ENCODE measurements at places on chromosomes 2 and 18.

DNA sequence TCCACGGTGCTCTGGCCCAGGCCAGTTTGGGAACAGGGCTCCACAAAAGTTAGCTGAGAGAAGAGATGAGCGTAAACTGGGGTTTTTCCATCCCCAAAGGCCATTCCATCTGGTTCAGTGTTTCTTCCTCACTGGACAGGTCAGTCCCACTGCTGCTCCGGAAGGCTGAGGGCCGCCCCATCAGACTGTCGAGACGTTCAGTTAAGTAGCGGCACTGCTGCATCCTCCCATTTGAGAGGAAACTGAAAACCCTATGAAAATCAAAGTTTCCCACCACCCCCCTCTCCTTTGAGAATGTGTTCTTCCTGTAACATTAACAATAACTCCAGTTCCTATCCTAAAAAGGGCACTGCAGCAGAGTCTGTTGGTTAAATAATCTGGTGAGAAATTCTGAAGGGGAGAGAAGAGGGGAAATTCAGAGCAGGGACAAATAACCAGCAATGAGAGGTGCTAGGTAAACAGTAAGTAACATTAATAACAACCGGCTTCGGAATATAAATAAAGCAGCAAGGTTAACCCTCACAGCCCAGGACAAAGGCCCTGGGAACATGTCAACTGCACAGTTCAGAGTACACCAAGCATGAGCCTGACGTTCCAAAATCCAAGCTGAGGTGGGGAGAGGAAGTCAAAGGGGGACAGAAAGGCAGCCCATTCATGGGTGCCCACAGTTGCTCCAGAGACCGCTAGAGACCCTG lies 55.4 kb downstream of the UXS1 start:
- DNase-seq = no peak

DNA sequence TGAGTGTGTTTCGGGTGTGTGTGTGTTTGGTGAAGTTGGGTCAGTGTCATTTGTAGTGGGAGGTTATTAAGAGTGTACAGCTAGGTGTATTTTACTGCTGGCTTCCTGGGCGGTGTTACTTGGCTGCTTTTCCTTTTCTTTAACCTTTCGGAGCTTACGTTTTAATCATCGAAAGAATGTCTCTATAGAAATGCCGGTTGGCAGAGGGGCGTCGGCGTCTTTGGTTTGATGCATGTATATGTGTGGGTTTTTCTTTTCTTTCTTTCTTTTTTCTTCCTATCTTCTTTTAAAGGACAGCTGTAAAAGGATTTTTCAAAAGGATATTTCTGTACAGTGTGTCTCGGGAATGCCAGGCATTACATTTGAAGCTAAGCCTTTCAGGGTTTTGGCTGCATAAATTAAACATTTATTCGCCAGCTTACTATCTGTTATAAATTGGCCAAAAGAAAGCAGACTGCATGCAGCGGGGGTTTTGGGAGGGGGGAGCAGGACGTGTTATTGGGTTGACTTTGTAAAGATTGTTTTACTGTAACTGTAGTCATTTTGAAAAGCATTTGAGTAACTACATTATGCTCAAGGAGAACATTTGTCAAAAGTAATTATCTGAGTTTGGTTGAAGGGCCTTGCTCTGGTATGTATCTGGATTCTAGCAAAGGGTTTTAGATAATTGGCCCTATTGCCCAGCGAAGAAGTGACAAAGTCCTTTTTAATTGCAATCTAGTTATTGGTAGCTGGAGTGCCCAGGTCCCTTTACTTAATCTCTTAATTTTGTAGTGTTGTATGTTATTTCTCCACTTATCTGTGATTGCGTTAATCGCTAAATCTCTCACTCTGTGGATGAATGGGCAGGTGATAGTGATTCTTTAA lies 1.6 kb downstream of the ASXL3 start:
- DNase-seq = no peak

GRCh38 chr2:204576362-204576979 lies 31.2 kb downstream of the PARD3B start:
- no peak for DNase-seq

- DNase-seq = no peak
Measured at GRCh38 chr2:68766376-68766845, 31.8 kb downstream of the ARHGAP25 start.

- DNase-seq = peak; percentile 6
Measured at GRCh38 chr2:234305846-234306245, 191.0 kb downstream of the ARL4C start.

DNA sequence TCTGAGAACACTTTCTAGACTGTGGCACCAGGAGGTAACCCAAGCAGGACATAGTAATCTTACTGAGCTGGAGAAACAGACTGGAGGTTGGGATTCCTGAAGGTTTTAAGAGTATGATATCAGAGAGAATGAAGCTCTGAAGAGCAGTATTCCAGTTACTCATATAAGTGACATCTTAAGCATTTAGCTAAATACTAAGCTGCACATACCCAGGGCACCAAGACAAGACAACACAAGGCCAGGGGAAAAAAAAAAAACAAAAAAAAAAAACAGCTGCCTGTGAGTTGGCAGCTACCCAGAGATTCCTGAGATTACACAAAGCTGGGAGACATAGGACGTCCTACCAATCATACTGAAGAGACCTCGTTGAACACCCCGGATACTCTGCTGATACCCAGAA lies 175.8 kb downstream of the SRBD1 start:
- no peak for DNase-seq

- DNase-seq = peak; percentile 59
Measured at GRCh38 chr2:121897335-121897970, 142.0 kb downstream of the TSN start.

GRCh38 chr2:204331988-204332387 lies 213.3 kb upstream of the PARD3B start:
- no peak for DNase-seq

GRCh38 chr18:53799134-53799533 lies 425.3 kb downstream of the MBD2 start:
- peak; percentile 61 for DNase-seq

DNA sequence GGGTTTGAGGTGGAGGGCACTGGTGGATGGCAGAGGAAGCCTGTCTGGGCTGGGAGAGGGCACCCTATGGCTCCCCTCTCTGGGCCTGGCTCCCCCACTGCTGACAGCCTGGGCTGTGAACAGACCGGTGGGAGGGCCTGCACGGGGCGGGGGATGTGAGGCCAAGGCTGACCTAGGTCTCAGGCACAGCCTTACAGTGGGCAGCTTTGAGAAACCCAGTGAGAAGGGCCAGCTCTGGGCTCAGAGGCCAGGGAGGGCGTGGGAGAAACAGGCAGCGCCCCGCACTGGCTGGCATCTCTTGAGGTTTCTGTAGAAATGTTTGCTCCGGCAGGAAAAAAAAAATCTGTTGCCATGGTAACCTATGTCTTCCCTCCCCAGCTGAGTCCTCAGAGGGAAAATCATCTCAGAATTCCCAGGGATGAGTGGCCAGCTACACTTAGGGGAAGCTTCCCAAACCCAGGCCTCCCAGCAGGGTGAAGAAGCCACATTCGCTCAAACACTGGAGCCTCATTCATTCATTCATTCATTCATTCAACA lies 71.7 kb upstream of the TAF1B start:
- peak; percentile 20 for DNase-seq

DNA sequence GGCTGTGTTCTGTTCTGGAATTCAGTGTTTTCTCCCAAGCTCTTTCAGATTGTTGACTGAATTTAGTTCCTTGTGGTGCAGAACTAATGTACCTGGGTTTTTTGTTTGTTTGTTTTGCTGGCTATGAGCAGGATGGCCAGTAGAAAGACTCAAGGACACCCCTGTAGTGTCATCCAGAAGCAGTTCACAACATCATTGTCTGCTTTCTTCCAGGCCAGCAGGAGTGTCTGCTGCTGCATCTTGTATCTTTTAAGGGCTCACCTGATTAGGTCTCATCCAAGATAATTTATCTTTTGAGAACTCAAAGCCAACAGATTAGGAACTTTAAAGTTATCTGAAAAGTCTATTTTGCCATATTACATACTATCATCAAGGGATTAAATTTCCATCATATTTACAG lies 318.5 kb upstream of the MC4R start:
- no peak for DNase-seq

- no peak for DNase-seq
Measured at GRCh38 chr2:73279852-73280251, 4.4 kb downstream of the FBXO41 start.

DNA sequence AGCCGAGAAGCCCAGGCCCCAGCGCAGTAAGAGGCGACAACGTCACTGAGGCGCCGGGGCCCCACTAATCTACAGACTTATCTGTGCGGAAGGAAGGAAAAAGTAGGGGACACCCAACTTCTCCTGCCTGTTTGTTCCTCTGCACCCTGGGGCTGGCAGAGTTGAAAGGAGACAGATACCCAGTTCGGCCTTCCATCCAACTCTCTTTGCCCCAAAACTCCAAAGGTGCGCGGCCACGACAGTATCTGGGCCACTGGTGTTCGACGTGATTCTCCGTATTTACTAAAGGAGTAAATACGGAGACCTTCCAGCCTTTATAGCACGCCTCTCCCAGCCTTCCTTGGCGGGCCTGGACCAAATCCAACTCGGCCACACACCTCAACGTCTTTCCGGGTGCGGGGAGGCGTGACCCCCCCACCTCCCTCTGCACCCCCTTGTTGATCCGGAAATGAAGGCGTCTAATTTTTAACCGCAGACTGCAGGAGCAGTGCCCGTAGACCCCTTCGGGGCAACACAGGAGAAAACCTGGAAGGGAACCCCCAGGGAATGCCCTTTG lies 1.6 kb downstream of the SMAD7 start:
- DNase-seq = peak; percentile 14

GRCh38 chr2:16507655-16508489 lies 157.8 kb downstream of the CYRIA start:
- DNase-seq = peak; percentile 28

DNA sequence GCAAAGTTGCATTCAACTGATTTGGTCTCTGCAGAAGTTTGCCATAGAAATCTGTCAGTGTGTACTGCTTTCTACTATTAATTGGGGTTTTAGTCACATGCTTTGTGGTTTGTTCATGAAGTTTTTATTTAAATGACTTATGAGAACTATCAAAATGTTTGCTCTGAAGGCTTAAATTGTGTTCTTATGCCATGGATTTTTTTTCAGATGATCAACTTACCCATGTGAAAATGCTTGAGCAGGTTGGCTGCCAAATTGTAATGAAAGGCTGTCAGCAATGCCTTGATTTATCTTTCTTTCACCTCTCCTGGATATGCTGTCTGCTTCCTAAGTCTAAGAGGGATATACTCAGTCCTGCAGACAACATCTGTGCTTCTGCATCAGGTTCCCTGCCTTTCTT lies 50.7 kb downstream of the FMNL2 start:
- DNase-seq = no peak

GRCh38 chr18:73790587-73790986 lies 357.0 kb downstream of the FBXO15 start:
- DNase-seq = no peak

DNA sequence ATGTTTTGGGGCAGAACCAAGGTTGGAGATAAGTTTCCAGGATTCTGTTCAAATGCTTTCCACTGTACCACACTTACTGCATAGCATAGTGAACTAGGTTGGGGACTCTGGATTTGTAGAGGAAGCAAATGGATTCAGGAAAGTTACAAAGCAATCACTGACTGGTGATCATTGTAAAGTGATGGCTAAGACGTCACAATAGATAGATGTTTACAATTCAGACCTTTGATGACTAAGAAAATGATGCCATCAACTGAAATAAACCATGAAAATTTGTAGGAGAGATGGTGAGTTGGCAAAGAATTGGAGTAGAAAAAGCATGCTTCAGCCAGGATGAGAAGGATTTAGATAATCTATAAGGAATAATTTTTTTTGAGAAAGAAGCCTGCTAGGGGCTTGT lies 178.0 kb downstream of the UBE2E3 start:
- DNase-seq = no peak

- DNase-seq = no peak
Measured at GRCh38 chr18:77736842-77737241, 487.2 kb downstream of the GALR1 start.

GRCh38 chr2:41965173-41965908 lies 82.5 kb upstream of the PKDCC start:
- DNase-seq = no peak

GRCh38 chr2:42450136-42450535 lies 43.6 kb downstream of the KCNG3 start:
- DNase-seq = no peak

GRCh38 chr2:222982010-222982908 lies 69.7 kb upstream of the KCNE4 start:
- DNase-seq = peak; percentile 52

GRCh38 chr2:44148999-44149398 lies 19.7 kb upstream of the PPM1B start:
- DNase-seq = no peak

DNA sequence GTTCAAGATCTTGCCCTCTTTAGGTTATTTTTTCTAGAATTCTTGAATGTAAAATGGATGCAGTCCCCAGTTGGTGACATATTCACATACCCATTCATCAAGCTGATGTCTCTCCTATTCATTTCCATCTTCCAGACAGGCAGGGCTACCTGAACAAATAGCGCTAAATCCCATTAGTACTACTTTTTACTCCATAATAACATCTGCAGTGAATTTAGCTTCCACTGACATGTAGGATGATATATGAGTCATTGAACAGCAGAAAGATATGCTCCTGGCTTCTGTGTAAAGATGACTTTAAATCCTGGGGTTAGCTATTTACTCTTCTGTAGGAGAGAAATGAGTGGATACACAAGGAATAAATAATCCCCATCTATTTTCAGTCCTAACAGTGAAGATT lies 194.7 kb downstream of the RND3 start:
- no peak for DNase-seq

GRCh38 chr2:205531072-205531471 lies 151.2 kb upstream of the NRP2 start:
- no peak for DNase-seq

GRCh38 chr2:237291138-237291792 lies 122.7 kb downstream of the COL6A3 start:
- DNase-seq = peak; percentile 98

- DNase-seq = no peak
Measured at GRCh38 chr2:100223502-100223901, 81.1 kb upstream of the AFF3 start.

DNA sequence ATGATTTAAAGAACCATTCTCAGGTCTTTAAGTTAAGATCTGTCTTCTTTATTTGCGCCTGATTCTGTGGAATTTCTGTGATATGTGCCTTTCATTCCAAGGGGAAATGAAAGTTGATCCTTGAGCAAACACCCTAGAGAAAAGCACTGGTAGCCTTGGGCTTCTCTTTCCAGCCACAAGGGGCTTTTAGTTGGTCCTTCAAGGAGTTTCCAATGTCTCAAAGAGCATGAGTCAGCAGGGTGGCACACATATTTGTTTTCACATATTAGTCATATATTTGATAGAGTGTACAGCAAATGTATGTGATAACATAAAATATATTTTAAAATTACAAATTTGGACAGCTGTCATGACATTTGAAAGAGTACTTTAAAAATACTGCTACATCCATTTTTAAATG lies 339.5 kb downstream of the TXNL1 start:
- DNase-seq = peak; percentile 96

GRCh38 chr18:7572822-7573221 lies 5.7 kb downstream of the PTPRM start:
- DNase-seq = peak; percentile 43

- peak; percentile 78 for DNase-seq
Measured at GRCh38 chr2:195622966-195623365, 34.1 kb upstream of the SLC39A10 start.

Measured in PC-3 (cell line).